Neuronal stem cell (in vitro differentiated cells): ENCODE measurements at places on chromosomes 13 and 19.

- DNase-seq, result no peak
These were observed 503.1 kb downstream of the FOXO1 start for GRCh38 chr13:40163066-40164000.

DNA sequence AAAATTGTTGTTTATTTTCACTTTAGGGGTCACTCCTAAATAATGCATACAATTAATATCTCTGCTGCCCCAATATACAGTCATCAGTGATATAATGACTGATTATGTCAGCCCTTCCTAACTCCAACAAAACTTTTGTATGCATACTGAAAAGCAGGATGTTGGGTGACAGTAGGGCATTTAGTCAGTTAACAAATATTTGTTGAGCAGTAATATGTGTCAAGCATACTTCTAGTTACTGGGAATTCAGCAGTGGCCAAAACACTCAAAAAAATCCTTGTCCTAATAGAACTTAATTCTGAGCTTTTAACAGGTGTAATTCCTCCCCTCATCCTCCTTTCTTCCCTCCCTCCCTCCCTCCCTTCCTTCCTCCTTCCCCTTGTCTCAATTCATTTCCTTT is 560.7 kb upstream of the KLHL1 start:
- no peak for DNase-seq

DNA sequence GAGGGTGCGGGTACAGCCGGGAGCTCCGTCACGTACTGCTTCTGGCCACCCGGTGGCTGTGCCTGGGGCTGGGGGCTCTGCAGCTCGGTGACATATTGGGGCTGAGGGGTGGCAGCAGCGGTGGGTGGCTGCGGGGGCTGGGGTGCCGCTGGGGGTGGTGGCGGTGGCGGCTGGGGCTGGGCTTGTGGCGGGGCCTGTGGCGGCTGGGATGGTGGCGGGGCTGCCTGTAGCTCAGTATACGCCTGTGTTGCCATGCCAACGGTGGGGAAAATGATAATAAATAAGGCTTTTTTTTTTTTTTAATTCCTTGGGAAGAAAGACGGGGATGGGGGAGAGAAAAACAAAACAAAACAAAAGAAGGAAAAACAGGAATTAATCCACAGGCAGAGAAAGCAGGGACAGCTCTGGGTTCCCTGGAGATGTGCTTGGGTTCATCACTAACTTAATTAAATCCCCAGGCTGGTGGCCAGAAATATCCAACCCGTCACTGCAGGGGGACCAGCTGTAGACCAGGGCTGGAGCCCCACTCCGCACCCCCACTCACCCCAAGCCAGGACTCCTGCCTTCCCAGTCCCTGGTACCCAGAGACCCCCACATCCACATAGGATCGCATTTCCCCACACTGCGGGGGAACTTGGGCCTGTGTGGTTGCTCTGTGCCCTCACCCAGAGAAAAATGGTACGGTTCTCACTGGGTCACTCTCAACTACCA is 12.4 kb downstream of the RFX1 start:
- no peak for DNase-seq

GRCh38 chr19:54247106-54247930 is 4.7 kb upstream of the LILRA6 start:
- no peak for DNase-seq

- no peak for DNase-seq
These were observed 25.0 kb downstream of the SHC2 start for GRCh38 chr19:435707-436412.

- no peak for DNase-seq
These were observed 39.3 kb upstream of the FLT1 start for GRCh38 chr13:28534210-28534609.

DNA sequence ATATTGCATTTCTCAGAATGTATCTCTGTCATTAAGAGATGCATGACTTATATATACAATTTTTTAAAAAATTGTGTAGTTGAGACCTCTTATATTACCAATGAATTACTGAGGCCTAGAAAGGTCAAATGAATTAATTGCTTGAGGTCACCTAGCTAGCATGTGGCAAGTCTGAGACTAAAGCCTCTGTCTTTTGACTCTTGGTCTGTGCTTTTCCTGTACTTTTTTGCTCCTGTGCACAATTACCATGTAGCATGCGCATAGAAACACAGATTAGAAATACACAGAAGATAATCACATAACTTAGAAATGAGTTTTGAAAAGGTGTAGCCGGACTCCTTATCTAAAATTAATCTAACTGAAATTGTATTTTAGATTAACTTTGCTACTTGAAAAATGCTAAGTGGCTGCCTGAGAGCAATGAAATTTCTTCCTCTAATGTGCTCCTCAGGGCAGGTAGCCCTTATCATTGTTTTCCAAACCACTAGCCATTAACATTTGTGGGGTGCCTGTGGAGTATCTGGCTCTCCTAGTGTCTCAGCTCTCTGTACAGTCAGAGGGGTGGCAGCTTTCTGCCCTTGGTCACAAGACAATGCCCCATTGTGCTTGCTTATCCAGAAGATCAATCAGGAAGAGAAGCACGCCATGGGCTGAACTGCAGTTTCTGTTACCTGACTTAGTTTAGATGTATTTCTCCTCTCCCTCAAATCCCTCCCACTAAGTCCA is 119.6 kb downstream of the RFC3 start:
- no peak for DNase-seq

GRCh38 chr13:89066868-89067466 is 1395.8 kb downstream of the SLITRK5 start:
- DNase-seq, result peak; percentile 40

DNA sequence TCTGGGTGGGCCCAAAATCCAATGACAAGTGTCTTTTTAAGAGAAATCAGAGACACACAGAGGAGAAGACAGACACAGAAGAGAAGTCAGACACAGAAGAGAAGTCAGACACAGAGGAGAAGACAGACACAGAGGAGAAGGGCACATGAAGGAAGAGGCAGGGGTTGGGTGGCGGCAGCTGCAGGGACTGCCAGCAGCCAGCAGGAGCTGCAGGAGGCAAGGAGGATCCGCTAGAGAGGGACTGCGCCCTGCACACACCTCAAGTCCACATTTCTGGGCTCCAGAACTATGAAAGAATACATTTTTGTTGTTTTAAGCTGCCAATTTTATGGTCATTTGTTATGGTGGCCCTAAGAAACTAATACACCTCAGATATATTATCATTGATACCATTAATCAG is 140.6 kb downstream of the ZIC5 start:
- DNase-seq, result no peak

DNA sequence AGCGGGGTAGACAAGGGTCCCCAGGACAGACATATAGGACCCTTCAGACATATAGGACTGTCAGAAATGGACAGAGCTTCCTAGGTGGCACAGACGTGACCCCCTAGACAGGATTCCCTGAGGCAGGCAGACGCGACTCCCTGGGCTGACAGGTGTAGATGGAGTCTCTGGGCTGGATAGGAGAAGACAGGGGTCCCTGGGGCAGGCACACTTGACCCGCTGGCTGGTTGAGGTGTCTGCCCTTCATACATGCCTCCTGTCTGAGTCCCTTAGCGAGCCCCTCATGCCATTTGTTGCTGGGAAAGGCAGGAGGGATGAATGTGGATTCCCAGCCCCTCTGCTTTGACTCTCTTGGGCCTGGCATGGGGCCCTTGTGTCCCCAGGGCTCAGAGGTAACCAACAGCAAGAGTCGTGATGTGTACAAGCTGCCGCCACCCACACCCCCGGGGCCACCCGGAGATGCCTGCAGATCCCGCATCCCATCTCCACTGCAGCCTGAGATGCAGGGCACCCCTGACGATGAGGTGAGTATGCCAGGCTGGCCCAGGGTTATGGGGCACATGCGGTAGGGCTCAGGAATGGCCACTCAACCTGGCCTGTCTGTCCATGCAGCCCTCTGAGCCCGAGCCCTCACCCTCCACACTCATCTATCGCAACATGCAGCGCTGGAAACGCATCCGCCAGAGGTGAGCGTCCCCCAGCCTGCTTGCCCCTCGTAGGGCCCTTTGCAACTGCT is 3.0 kb downstream of the HSPB6 start:
- no peak for DNase-seq

- no peak for DNase-seq
These were observed 823 bp downstream of the TTYH1 start for GRCh38 chr19:54415901-54416673.

DNA sequence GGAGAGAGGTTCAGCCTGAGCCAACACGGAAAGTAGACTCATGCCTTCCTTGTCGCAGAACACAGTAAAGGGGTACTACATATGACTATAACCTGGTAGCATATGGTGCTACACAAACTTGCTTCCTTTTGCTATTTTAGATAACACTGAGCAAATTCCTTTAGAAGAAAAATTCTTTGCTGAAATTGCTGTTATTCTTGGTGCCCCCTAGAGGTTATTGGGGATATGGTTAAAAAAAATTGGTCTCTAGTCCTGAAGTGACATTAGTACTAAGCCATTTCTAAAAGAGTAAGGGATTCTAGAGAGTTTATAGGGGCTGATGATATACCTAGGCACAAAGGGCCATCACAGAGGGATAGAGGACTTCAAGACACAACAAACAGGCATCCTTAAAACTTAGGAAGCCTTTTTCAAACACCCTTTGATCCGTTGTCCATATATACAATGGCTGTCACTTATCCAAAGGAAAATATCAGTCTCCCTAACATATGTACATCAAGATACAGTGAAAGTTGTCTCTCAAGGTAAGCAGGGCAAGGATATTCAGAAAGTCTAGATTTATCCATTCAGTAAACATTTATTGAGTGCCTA is 13.9 kb upstream of the HS6ST3 start:
- DNase-seq, result no peak
